Activated CD4-positive, alpha-beta memory T cell treated with anti-CD3 and anti-CD28 coated beads, Interleukin-2, amount 10 ng/mL, durations not matched to agents 7 days and 5 days (primary cell): ENCODE measurements at places on chromosomes 3 and 15.

GRCh38 chr15:62599791-62600777 lies 435.0 kb upstream of the C2CD4B start:
- DNase-seq, result no peak

DNA sequence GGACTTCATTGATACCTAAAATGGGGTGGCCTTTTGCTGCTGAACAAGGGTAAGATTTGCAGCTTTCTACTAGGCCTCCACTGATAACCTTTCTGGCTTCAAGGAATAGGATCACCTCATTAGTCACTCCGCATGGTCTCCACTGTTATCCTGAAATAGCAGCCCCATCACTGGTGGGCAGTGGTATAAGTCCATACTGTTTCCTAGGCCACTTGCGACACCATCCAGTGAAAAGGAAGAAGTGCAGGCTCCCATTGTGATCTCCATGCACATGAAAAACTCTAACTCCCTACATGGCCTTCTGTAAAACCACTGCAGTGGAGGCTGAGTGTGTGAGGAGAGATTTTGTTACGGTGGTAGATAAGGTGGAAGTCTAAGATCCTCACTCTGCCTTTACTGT lies 1455.9 kb downstream of the SI start:
- no peak for DNase-seq

DNA sequence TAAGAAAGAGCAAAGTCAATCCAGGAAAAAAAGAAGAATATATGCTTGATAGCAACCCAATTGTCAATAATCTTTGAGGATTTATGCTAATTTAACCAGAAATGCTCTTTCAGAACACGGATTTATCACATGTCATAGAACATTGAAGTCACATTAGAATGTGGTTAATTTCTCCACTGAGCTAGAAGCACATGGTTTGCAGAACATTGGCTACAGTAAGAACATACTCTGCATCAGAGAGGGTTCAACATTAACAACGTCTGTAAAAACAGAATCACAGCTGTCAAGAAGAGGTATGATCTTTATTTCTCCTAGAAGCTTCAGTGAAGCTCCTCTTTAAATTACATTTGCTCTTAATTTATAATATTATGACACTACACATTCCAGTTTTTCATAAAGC lies 619.7 kb upstream of the AGTR1 start:
- no peak for DNase-seq

DNA sequence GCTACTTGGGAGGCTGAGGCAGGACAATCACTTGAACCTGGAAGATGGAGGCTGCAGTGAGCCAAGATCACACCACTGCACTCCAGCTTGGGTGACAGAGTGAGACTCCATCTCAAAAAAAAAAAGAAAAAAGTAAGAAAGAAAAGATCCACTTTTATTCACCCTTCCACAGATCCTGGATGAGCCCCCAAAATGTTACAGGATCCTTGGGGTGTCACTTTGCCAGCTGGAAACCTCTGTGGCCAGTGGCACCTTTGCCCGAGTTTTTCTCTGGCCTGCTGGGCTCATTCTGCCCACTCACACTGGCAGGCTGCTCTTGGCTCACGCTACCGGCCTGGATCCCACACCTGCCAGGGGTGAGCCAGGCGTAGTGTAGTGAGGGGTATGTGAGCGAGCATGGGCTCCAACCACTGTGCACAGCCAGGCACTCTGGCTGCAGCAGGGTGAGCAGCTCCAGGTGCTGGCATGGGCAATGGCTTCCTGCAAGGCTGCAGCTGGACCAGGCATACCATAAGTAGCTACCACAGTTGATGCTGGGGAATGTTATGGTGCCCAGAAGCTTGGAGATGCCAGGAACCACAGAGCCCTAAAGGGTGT lies 57.8 kb upstream of the C15orf39 start:
- DNase-seq, result no peak

DNA sequence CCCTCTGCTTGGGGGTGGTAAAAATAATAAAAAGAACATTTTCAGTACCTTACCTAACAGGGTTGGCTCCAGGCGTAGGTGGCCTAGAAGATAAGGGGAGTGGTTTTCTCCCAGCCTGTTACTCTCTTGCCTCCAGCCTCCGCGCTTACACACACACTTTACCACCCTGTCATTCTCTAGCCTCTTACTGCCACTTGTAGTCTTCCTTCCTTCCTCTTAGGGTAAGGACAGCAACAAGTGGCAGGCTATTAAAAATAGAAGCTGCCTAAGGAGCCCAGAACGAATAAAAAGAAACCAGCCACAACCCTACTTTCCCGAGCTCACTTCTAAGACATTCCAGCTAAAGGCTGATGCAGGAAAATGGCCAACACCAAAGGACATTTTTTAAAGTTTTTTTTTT lies 9.6 kb upstream of the LIPH start:
- no peak for DNase-seq

DNA sequence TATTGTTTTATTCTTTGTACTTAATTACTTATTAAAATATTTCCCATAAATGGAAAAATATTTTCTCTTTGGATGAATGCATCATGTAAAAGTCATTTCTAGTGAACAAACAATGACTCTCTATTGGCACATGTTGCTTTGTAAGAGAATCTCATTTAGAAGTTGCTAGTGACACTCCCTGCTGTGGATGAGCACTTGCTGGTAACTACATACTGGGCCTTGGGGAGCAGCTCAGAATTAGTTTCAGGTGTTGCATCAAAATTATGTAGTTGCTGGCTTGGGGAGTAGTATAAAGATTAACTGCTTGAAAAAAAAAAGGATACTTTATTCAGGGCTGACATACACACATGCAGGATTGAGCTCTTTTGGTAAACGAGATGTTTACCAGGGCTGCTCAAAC lies 80.3 kb upstream of the KCNAB1 start:
- DNase-seq, result no peak

DNA sequence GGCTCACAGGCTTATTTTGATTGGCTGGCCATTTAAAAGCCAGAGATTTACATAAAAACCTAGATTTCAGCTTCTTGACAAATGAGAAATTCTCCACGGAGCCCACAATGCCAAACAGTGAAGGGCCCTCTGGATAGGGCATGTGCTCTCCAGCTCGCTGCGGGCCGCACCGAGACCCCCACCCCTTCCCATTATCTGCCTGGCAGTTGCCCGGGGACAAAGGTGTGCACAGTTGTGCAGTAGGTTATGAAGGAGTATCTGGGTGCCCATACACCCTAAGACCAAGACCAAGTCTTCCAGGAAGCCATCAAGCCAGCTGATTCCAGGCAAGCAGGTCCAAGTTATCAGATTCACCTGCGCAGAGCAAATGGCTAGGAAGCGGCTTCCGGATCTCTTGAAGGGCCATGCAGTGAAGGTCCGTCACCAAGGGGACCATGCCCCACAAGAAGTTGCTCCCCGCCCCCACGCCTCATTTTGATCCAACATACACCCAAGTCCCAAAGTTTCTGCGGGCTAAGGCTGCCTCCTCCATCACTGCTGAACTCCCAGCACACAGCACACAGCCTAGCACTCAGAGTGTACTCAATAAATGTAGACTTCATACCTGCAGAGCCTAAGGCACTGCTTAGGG lies 1.3 kb downstream of the MRPS25 start:
- no peak for DNase-seq

- no peak for DNase-seq
These were observed 152.4 kb downstream of the APBA2 start for GRCh38 chr15:29037997-29038705.

- DNase-seq, result peak; percentile 69
These were observed 34.3 kb downstream of the ZMAT3 start for GRCh38 chr3:179037351-179037750.

DNA sequence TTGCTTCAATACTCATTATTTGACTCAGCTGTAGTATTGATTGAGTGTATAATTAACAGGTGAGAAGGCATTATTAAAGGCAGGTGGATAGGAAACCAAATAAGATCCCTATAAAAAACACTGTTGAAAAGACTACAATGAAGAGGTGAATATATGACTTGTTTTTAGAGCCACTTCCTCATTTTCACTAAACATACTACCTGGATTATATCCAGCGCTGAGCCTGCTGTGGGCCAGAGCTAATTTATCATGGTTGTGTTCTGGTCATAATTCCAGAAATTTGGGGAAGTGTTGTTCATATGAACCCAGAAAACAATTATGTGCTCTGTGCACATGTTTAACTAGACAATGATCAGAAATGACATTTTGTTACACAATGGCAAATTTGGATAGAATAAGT lies 235.3 kb upstream of the MME start:
- DNase-seq, result no peak

DNA sequence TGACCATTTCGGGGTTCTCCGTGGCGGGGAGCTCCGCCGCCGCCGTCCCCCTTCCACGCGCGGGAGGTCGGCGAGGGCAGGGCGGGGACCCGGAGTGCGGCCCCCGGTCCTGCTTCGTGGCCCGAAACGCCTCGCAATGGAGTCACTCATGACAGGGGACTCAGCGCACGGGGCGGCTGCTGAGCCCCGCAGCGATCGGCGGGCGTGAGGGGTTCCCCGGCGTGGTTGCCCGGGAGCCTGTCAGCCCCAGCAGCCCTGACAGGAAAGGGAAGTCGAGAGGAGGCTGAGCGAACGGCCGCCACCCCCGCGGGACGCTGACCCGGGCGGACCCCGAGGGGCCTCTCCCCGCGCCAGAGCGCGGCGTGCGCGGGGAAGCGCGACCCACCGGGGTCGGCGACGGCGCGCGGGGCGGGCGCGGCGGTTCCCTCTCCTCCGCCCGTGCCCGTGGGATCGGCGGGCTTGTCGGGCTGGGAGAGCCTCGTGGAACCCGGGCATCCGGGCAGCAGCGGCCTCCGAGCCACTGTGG lies 564 bp upstream of the PIGZ start:
- DNase-seq, result peak; percentile 54

DNA sequence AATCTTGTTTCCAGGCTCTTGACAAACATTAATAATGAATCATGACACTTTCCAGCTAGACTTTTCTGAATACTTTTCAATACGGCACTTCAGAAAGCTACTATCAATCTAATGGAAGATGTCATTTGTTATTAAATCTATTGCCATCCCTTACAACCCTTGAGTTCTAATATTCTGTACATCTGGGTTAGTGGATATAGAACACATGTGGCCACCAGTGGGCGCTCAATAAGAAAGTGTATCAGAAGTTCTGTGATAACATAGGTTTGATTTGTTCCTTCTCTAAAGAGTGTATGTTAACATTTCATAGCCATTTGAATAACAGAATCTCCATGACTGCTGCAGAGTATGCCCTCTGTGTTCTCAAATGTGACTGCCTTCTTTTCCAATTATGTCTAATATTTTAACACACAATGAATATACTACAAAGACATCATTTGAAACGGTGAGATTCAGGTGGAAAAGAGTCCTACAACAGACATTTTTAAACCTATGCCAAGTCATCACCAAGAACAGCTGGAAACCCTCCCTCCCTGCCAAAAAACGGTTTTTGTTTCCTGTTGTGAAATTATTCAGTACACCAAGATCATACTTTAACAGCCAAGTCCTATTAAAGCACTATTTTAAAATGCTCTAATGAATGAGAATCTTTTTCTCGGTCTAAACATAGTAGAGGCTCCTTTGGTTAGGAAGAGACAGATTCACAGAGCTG lies 22.2 kb downstream of the ALDH1A2 start:
- DNase-seq, result peak; percentile 24

DNA sequence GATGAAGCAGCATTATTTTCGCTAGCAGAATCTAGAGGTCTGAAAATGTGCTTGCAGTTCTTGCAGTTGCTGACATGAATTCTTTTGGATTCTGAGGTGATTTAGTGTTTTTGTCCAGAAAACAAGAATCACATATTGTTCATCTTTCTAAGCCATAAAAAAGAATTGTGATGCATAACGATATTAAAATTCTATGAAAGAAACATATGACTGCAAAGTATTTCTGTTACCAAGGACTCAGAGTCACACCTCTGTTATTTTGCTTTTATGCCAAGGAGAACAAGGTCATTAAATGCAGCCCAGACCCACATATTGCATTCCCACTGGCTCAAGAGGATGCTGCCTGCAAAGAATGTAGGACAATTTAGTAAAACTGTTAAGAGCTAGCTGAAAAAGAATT lies 299.8 kb upstream of the GPR149 start:
- DNase-seq, result no peak

DNA sequence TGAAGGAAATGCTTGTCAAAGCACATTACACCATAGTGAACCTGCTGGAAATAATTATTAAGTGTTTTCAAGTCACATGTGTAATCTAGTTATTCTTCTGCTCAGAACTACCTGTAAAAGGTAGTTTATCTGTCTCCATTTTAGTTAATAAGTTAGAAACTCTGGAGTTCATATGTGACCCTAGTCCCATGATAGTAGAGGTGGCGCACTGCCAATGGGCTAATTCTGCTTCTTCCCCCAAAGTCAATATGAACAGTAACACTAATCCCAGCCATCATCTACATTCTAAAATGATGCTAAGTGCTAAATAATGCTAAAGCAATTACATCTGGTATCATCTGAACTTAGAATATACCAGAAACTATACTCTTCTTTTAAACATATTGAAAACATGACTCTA lies 361.0 kb upstream of the NECTIN3 start:
- DNase-seq, result no peak

GRCh38 chr3:4162096-4162495 lies 141.1 kb upstream of the SETMAR start:
- DNase-seq, result no peak

GRCh38 chr15:73550190-73550589 lies 83.0 kb downstream of the NPTN start:
- DNase-seq, result no peak

- no peak for DNase-seq
These were observed 91.5 kb upstream of the FAM174B start for GRCh38 chr15:92747047-92747446.

GRCh38 chr15:79635897-79636561 lies 203.9 kb downstream of the MINAR1 start:
- no peak for DNase-seq

- no peak for DNase-seq
These were observed 14.8 kb downstream of the HRH1 start for GRCh38 chr3:11168881-11169805.

DNA sequence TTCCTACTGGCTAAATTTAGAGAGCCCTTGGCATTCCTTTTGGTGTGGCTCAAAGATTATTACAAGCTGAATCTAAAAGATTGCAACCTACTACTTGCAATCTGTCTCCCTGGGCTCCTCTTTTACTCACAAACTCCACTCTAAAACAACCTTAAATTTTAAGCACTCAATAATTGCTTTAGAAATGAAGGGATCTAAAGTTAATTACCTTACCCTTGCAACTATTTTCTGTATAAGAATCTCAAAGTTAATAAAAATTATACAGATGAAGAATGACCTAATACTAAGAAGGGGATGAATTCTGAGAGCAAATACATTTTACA lies 60.2 kb downstream of the ESYT3 start:
- DNase-seq, result no peak

GRCh38 chr3:42631620-42632019 lies 21.9 kb upstream of the ZBTB47 start:
- DNase-seq, result no peak

- no peak for DNase-seq
These were observed 36.2 kb upstream of the AADACL2 start for GRCh38 chr3:151697496-151697895.
